Right cardiac atrium (tissue), 5 donors: ENCODE measurements at places on chromosomes 3 and 15.

GRCh38 chr3:99419116-99419515 is 219.3 kb upstream of the COL8A1 start:
- DNase-seq: no peak

DNA sequence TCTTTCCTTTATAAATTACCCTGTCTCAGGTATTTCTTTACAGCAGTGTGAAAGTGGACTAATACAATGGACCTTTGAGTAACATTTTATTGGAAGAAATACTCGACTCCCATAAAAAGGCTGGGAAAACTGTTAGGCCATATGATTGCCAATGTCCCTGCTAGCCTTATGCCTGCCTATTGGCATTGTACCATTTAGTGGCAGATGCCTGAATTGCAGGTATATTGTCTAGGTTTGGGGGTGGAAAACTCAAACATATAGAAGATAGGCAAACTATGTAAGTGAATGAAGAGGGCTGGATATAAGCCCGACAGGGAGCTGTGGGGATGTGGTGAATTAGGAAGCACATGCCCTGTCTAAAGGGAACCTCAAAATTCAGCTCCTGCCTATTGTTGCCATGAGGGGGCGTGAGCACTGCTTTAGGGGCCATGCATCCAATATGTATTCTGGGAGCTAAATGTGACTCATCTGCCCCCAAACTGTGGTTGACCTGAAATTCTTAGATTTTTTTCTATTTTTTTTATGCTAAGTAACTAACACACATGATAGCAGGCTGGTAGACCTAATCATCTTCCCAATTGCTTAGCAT is 65.2 kb upstream of the TRA2B start:
- no peak for DNase-seq

DNA sequence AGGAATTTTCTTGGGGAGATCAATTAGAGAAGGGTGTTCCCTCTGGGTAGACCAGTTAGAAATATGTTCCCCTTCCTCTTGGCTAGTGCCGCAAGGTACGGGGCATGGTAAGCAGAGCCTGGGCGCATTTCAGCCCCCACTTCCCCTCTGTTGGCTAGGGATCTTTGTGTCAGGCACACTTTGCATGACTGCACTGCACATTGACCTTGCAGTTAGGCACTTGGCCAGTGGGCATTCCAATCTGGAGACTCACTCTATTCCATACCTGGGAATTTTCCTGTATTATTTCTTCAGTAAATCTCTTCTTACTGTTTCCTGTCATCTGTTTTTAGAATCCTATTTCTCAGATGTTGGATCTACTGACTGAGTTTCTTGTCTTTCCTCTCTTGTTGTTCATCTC is 30.0 kb upstream of the CACNA1D start:
- no peak for DNase-seq

GRCh38 chr3:52248165-52248541 is 2.6 kb downstream of the PPM1M start:
- DNase-seq: peak; percentile 46

DNA sequence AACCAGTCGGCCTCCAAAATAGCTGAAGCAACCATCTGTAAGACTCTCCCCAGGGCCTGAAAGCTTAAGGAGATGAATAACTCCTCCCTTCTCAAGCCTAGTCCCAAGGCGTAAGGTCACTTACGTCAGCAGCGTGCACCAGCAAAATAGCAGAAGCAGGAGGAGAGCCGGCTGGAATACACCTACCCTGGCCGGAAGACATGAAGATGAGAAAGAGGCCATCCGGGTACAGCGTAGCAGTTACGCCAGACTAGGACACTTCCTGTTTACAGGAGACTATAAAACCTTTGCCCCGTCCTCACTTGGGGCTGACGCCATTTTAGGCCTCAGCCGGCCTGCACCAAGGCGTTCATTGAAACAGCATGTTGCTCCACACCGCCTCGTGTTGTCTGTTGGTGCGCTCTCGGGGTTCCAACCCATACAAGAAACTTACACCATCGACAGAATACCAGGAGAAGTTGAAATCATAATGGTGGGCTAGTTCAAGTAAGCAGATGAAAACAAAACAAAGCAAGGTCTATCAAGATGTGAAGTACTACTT is 2.5 kb downstream of the CFAP92 start:
- DNase-seq: no peak

- DNase-seq: no peak
Measured at GRCh38 chr3:170426240-170426797, 7.7 kb downstream of the CLDN11 start.

DNA sequence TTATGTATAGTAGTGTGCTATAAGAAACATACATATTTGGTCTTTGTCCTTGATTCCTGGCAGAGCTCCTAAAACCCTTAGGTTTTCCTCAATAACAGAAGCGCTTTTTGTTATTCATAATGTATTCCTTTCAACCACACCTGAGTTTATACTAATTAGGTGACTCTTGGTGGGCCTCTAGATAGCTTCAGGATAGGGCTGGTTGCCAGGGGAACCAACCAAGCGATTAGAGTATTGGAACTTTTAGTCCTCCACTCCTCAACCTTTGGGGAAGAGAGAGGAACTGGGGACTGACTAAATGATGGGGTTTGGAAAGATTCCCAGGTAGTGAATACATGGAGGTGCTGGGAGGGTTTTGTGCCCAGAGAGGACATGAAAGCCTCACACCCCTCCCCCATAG is 24.6 kb downstream of the TMCC1 start:
- DNase-seq: no peak

- no peak for DNase-seq
Measured at GRCh38 chr3:43522727-43523362, 99.0 kb downstream of the ANO10 start.

GRCh38 chr3:188233320-188233719 is 79.4 kb downstream of the LPP start:
- no peak for DNase-seq

- no peak for DNase-seq
Measured at GRCh38 chr3:127444761-127445160, 145.8 kb downstream of the TPRA1 start.

DNA sequence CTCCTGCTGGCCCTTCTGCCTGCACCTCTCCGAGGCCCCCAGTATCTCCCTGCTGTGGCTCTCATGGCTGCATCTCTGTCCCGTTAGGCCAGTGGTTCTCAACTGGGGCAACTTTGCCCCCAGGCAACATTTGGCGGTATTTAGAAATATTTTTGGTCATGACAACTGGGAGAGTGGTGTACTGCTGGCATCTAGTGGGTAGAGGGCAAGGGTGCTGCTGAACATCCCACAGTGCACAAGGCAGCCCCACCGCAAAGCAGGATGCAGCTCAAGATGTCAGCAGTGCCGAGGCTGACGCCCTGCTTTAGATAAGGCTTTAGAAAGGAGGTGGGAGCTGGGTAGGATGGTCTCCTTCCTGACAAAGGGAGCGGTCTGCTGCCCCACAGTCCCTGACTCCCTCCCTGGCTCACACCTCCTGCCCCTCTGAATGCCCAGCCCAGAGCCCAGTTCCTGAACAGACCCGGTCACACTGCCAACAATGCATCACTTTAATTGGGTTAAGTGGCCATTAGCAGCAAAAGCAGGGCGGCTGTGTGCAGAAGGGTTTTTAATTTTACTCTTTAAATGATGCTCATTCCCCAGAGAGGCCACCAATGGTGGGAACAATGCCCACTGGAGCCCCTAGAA is 68.8 kb upstream of the TMEM115 start:
- DNase-seq: no peak

- no peak for DNase-seq
Measured at GRCh38 chr3:30657914-30658313, 51.5 kb downstream of the TGFBR2 start.

- DNase-seq: no peak
Measured at GRCh38 chr15:38652998-38653397, 88.4 kb upstream of the RASGRP1 start.

DNA sequence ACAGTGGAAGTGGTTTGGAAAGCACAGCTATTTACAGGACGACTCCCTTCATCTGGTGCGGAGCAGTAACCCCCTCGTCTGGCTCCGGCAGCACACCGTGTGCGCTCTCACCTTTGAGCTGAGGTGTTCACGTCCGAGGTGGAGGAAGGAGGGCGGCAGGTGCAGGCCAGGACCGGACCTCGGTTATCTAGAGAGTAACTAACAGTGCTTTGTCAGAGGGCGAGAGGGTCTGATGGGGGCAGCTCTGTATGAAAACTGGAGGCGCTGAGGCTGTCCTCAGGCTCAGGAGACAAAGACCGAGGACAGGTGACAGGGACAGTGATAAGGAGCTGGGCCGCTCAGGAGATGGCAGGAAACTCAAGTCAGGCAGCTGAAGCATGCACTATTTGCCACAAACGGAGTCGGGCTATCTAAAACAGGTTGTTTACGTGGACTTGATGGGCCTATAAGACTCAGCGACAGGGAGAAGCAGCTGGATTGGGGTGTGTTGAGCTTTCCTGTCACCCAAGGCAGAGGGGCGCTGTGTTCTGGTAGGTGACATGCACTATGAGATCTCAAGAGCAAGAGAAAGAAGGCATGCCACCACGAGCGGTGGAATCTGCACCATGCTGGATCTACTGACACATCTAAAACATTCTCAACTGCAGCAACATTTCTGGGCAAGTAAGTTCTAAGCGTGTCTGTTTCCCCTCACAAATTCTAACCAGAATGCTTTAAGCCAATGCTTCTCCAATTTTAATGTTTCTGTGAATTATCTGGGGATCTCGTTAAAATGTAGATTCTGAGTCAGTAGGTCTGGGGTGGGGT is 155.2 kb downstream of the XXYLT1 start:
- DNase-seq: no peak
